Activated T-cell treated with anti-CD3 and anti-CD28 coated beads, Interleukin-2, amount 50 U/mL, for 4 hours (primary cell): ENCODE measurements at places on chromosomes 2 and 18. TPM values are rescaled to one million over a fixed set of nuclear protein-coding genes. Genes with fewer than 3 reads are reported as not detected.

DNA sequence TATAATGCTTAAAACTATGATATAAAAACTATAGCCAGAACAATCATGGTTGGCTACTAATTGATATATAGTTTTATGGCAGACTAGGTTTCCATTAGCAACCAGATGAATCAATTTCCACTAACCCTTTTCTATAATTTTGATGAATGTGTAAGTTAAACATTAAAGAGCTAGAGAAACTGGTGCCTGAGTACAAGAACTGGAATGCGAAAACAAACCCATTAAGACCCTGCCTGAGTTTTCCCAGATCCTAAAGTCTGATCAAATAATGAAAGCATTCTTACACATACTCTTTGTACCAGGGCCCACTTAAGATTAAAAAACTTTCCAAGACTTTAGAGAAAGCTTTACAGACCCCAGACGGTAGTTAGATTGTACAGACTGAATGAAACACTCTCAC is 21.3 kb downstream of the MRPL19 start:
- DNase-seq = no peak

GRCh38 chr2:12001621-12002020 is 255.2 kb downstream of the LPIN1 start:
- DNase-seq = no peak

DNA sequence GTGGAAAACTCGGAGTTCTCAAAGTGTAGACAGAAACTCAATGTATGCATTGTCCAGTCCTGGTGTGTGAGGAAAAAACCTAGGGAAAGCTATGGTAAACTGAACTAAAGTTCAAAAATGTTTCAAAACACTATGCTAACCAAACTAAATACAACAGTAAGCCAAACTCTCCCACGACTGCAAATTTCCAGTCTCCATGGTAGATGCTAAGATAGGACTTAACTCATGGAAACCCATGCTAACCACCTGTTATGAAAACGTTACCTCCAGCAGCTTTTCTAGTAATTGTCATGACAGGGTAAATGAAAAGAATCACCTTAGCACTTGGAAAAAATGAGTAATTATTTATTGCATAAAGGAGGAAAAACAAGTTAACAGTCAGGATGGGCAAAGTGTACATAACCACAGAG is 135.7 kb upstream of the EPC2 start:
- no peak for DNase-seq

CPLX4 gene
- not detected for total RNA-seq

DNA sequence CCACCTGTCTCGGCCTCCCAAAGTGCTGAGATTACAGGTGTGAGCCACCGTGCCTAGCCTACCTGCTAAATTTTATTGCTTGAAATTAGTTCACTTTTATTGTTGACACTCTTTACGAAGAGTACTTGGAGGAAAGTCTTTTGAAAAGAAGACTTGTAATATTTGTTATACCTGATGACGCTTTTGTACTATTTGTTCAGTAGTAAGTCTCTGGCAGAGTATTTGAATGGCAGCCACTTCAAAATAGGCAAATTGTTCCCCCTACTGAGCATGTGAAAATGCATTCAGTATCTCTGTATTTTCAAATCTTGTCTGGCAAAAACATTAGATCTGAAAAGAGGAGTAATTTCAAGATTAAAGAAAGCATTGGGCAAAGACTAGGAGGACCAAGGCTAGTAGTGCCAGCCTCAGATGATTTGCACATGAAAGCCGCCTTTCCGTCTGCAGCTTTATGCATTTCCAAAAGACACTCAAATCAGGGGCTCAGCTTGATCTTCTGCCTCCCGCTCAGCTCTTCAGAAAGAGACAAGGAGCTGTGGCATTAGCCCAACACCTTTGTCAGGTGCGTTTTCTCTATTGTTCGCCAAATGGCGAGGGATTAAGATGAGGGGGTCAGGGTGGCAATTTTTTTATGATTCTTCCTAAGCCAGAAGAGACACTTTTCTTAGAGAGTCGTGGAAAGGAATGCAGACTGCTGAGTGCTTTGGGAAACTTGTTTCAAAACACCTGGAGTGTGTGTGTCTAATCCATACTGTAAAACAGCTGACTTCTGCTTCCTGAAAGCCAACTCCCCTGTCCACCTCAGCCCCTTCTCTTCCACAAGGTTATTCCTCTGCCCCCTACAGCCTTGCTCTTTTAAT is 18.8 kb upstream of the FOXI3 start:
- DNase-seq = no peak

TIGD1 gene
- 11.5 TPM for total RNA-seq

PRSS56 gene
- not detected for total RNA-seq

- no peak for DNase-seq
Measured at GRCh38 chr2:13255485-13255884, 538.7 kb downstream of the TRIB2 start.

GRCh38 chr2:40512256-40512655 is 60.4 kb upstream of the SLC8A1 start:
- DNase-seq = no peak

DNA sequence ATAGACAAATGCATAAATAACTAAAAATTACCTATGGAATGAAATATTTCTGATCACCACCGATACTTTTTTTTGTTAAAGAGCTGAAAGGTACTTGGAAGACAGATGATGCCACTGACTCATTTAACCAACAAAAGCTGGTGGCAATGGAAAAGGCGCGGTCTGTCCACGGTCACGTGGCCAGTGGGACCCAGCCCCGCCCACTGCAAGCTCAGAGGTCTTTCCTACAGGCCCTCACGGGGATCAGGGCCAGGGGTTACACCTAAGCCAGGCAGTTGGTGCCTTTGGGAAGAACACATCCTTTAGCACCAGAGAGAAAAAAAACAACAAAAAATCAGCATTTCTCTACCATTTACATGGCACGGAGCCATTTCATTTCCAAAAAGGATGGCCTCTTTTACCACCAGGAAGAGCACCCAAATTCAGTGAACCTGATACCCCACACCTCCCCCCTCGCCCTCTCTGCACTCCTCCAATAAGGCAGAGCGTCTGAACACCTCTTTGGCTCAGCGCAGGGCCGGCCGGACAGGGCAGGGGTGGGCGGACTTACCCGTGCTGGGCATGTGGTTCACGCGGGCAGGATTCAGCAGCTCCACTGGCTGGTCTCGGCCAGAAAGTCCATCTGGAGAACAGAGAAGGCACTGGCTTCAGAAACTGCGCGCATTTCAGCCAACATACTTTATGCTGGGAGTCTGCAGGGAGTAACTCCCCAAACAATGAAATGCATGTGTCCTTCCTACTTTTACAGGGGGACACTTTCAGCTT is 164.6 kb downstream of the HDAC4 start:
- no peak for DNase-seq

ZNF519 gene
- total RNA-seq = 6.6 TPM

SLC25A52 gene
- not detected for total RNA-seq

- DNase-seq = no peak
Measured at GRCh38 chr18:55934821-55935220, 346.8 kb upstream of the TCF4 start.

- DNase-seq = no peak
Measured at GRCh38 chr2:126467367-126468054, 188.4 kb upstream of the GYPC start.
